ENCODE measurements at places on chromosomes 3 and 15.

DNA sequence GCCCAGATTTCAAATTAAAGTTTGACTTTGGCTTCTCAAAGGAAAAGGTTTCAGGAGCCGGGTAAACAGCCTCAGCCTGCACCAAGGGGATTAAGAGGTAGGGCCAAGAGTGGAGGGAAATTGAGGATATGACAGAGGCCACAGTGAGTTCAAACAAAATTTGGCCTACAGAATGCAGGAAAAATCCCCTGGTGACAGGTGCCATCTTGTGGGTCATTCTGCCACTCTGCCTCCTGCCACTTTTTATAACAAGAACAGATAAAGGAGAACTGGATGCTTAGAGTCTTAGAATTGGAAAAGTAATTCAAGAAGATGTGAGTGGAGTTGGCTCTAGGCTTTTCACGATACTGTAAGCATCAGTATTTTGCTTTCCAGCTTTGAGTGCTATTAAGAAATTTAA lies 253.2 kb downstream of the NR2F2 start:
- no peak for DNase-seq

GRCh38 chr3:153052096-153052460 lies 109.9 kb upstream of the RAP2B start:
- peak; percentile 63 for DNase-seq

DNA sequence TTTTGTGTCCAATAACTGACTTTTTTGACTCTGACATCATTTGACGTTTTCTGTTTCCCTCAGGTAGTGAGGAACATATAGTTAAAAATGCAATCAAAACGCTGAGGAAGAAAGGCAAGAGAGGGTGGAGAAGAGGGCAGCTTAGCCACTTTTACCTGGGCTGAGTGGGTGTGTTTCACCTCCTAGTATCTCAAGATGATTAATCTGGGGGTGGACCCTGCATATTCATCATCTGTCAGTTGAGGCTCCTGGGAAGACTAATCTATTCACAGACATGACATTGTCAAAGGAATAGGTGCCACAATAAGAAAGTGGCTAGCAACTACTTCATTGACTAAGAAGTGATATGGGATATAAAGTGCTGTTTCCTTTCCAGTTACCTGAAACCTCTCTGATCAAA lies 331.5 kb upstream of the RARB start:
- no peak for DNase-seq

GRCh38 chr3:5428607-5429516 lies 241.4 kb downstream of the EDEM1 start:
- DNase-seq, result no peak

GRCh38 chr3:149450281-149450680 lies 24.2 kb upstream of the TM4SF4 start:
- no peak for DNase-seq

- peak; percentile 89 for DNase-seq
Measured at GRCh38 chr15:41490355-41490754, 3.3 kb upstream of the ITPKA start.

DNA sequence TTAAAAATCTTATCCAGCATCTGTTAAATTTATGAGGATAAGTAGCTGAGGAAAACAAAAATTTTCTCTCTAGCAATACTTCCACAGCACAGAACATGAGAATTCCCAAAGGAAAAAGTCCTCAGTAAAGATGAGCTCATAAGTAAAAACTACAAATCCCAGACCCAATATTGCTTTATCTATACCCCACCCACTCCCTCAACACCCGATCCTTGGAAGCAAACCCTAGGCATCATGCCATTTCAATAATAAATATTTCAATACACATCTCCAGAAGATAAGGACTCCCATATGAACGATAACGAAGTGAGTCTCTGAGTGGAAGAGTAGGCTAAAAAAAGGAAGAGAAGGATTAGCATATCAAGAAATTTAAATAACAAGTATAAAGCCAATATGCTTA lies 8.3 kb upstream of the PRR20G start:
- DNase-seq, result no peak

DNA sequence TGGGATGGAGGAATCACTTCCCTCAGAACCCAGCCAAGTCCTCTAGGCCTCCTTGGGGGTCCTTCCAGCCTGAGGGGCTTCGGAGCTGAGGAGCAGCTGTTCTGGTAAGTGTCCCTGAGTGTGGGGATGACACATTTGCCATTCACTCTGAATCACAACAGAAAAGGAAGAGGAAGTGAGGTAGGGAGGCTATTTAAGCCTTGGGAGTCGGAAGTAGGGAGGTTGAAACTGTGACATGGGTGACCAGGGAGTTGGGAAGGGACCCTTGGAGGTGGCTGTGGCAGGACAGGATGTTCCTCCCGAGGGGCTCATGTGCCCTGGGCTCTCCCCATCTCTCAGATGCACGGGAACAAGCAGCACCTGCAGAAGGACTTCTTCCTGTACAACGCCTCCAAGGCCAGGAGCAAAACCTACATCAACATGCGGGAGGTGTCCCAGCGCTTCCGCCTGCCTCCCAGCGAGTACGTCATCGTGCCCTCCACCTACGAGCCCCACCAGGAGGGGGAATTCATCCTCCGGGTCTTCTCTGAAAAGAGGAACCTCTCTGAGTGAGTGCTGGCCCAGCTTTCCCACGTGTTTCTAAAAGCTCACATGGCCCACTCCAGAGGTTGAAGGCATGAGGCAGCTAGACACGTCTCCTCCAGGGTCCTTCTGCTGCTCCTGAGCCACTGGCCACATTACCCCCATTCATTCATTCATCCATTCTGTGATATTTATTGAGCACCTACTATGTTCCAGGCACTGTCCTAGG lies 43.3 kb downstream of the CAPN3 start:
- DNase-seq, result no peak

DNA sequence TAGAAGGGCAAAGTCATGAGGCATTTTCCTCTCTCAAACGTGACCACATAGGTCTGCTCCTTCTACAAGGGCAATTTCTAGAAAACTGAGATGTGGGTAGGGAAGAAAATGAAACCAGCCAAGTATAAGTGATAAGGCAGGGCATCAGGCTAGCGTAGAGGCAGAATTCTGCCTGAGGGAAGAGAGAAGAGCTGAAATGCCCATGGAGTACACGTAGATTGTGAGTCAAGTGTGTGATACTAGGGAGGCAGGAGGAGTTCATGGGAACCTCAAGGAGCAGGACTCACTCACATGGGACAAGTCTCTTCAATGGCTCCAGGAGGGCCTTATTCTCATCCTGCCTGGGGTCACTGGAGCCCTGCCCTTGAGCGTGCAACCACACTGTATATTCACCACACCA lies 34.9 kb upstream of the PPP4R2 start:
- DNase-seq, result no peak

- DNase-seq, result no peak
Measured at GRCh38 chr15:65171428-65171827, 13.7 kb downstream of the CLPX start.

DNA sequence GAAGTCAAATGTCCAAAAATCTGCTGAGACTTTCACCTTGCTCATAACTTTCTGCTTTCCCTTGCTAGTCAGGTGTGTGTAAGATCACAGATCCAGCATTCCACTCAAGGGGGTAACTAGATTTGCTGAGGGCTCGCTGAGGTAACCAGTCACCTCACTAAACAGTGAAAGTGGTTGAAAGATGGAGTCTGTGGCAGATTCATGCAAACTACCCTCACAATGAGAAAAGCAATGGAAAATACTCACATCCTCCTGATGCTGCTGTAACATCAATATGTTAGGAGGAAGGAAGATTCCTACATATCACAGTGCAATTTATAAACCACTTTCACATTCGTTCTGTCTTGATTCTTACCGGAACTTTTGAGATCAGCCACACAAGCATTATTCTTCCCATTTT lies 174.3 kb upstream of the BCL6 start:
- DNase-seq, result no peak

DNA sequence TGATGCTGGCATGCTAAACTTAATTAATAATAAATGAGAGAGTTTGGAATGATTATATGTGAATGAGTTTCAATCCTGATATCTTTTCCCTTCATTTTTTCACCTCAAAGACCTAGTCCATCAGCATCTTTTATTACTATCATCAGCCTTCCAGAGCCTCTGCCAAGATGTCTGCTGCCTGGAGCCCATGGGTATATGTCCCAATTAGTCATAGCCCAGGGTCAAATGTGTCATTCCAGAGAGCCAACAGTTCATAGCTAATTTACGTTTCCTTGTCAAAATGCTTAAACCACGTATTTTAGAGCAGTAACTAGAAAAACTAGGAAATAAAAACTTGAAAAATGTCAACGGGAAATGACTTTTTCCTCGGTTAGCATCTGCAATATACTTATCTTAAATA lies 457.9 kb downstream of the SI start:
- no peak for DNase-seq

DNA sequence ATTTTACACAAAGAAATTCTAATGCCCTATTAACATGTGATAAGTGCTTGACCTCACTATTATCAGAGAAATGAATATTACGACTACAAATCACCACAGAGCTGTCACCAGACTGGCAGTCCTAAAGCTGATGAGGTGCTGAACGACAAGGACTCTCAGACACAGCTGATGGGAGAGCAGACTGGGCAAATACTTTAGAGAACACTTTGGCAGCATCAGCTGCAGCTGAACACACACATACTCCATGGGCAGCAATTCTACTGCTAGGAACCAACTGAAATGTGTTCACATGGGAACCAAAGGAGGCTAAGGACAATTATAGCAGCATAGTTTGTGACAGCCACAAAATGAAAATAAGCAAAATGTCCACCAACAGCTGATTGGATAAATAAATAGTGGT lies 45.5 kb downstream of the SUSD5 start:
- DNase-seq, result no peak

DNA sequence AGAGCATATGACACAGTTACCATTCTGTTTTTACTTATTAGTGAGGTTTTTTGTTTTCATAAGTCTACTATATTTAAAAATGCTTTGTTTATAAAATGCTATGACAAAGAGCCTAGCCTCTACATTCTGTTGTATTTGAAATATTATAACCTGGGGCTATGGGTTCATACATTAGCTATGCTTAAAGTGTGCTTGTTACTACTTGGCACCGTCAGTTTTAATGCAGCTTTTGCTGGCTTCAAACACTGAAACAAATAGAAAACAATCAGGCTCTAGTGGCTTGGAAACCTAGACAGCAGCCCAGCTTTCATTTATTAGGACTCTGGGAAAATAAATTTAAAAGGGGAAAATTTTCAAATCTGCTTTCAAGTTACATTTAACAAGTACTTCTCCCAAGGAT lies 635.9 kb downstream of the CADM2 start:
- DNase-seq, result no peak

GRCh38 chr15:66724732-66725463 lies 22.9 kb downstream of the SMAD6 start:
- DNase-seq, result no peak

DNA sequence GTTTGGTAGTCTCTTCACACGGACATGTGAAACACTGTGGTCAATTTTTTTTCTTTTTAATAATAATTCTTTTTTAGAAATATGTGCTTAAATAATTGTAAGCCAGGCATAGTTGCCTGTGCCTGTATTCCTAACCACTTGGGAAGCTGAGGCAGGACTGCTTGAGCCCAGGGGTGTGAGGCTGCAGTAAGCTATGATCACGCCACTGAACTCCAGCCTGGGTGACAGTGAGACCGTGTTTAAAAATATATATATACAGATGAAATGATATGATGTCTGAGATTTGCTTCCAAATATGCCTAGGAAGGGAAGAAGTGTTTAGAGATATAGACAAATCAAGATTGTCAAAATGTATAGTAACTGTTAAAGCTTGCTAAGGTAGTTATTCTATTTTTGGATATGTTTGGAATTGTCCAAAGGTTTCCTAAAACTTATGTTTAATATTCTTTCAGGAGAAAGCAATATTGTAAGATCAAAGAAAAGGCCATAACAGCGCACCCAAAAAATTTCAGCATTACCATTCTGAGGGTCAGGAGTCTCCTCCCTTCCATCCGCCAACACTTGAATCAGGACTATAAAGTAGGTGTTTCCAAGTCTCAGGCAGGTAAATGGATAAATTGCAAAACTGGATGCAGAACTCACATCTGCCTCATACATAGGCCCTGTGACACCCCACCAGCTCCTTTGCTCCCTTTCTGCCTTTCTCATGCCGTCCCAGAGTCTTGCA lies 532 bp upstream of the SELENOT start:
- no peak for DNase-seq

DNA sequence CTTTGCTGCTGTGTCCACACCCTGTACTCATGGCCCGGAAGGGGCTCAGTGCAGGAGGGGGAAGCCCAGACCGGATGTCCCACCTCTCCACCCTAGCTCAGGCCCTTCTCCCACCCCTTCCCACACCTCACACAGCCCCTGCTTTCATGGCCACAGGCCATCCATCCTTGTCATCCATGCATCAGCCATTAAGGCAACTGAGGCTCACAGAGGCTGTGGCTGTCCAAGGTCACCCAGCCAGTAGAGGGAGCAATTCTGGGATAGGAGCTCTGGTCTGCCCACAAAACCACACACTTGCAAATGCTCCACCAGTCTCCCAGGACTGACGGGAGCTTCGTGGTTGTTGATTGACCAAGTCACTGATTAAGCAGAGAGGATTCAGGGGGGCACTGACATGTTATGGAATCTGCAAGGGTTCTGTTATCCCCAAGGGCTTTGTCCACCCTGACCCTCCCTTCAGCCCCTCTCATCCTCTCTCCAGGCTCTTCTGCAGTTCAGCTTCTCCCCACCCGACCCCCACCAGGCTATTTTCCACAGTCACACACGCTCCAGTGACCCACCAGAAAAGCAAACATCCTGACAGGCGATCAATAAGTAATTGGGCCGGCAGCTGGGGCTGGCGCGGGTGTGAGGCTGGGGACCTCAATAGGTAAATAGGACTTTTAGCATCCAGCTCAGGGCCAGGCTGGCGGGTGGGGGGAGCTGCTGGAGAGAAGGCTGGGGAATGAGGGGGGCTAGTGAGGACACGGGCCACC lies 15.1 kb downstream of the LINGO1 start:
- DNase-seq, result no peak

DNA sequence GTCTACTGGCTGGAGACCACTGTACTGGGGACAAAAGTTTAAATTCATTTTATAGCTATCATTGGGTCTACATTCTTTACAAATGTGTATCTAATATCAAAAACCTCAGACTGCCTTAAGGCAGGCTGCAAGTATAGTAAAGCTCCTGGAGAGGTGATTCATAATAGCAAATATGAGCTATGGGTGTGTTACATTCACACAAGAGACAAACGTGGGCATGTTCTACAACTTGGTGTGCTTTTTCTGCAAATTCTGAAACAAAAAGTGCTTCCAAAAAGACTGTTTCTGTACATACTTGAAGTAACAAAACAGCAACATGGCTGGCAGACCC lies 1101.4 kb downstream of the ROBO1 start:
- no peak for DNase-seq

DNA sequence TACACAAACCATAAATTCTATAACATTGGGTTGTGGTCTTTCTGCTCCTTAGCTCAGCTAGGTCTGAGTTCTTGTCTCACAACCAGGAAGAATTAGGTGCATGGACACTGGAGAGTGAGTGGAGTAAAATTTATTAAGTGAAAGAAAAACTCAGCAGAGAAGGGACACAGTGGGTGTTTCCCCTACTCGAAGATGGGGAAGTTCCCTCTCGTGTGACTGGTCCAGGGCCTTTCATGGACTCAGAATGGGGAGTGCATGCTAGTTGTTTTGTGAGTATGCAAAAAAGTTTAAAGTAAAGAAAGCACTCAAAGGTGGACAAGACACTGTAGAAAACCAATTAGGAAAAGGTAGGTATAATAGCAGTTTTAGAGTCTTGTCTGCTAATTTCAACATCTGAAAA lies 215.5 kb upstream of the RORA start:
- no peak for DNase-seq

GRCh38 chr3:29887451-29887850 lies 606.6 kb downstream of the RBMS3 start:
- no peak for DNase-seq

GRCh38 chr3:123332124-123332641 lies 116.7 kb downstream of the ADCY5 start:
- DNase-seq, result no peak
